ENCODE measurements at places on chromosomes 6 and 20.

GRCh38 chr20:45343532-45344167, 4.6 kb downstream of the SDC4 start:
- no peak for DNase-seq

DNA sequence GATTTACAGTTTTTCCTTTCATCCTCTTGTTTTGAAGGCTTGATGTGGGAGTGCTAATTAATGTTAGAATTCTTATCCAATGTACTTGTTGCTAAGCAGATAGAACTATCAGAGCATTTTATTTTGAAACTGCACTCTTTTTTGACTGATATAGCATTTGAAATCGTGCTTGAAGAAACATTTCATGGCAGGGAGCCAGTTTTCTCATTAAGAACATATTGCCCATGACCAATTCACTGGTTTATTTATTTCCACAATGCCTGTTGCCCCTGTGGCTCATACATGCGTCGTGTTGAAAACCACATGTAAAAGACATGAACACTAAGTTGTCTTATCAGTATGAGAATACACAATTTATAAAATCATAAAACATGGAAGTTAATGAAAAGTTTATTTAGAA, 479.7 kb upstream of the FLRT3 start:
- DNase-seq = no peak

- no peak for DNase-seq
Observed at GRCh38 chr20:6693178-6693807, 74.2 kb upstream of the BMP2 start.

GRCh38 chr6:105468850-105469249, 66.0 kb upstream of the PREP start:
- no peak for DNase-seq

GRCh38 chr6:127833336-127833735, 67.5 kb downstream of the THEMIS start:
- no peak for DNase-seq

DNA sequence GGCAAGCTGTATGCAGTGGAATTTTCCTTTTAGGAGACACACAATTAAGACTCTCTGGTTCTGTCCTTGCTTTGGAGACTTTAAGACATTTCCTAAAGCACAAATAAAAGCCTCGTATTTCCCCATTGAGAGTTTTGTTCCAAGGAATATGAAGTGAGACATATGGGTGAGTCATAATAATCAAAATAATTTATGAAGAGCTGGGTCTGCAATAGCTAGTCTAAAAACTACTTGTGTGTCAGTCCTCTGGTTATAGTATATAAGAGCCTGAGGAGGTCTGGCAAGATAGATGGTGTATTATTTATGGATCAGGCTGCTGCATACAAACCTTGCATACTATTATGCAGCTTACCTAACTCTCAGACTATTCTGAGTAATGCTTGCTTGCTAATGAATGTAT, 142.6 kb downstream of the ADGRG6 start:
- no peak for DNase-seq

Measured in uterus (tissue), 4 donors.